ENCODE measurements at places on chromosomes 4 and X.

DNA sequence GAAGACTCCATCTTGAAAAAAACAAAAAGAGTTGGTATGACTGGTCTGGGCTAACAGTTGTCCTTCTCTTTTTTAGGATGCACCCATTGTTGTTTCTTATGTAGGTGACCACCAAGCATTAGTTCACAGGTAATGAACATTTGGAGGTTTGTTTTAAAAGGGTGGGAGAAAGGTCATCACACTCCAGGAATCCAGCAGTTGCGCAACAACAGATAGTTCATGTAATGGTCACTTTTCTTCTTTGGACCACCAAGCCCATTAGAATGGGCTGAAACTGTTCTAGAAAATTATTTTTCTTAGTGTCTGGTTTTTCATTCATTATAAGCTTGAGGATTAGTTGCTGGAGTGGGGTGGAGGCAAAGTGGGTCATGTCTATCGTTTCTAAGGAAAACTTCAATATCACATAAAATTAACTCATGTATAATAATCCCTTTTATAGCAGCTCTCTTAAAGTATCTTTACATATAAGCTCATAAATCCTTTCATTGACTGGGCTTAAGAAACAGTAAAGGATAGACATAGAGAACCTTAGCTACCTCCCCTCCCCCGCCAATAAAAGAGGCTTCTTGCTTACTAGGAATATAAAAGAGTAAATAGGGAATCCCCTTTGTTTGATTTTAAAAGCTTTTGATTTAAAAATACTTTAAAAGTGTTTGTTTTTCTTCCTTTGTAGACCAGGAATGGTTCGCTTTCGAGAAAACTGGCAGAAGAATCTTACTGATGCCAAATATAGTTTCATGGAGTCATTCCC is 23.5 kb downstream of the NKAP start:
- no peak for DNase-seq

- no peak for DNase-seq
Observed at GRCh38 chr4:98446499-98447375, 185.6 kb downstream of the RAP1GDS1 start.

GRCh38 chrX:13266641-13267345 is 53.1 kb downstream of the ATXN3L start:
- DNase-seq: no peak

DNA sequence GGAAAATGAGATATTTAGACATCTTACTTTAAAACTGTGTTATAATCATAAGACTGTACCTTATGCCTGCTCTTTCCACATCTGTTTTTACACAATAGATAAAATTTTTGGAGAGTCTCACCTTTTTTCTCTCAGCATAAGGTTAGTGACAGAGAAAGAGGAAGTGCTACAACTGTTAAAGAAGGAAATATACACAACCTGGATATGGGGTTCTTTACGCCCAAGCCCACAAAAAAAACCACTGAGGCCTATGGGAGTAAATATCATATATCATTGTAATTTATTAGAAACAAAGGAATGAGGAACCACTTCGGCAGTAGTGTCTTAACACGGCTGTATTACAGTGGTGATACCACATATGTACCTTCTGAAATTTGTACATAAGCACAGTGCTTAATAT is 265.9 kb upstream of the GK2 start:
- no peak for DNase-seq

GRCh38 chr4:110250023-110250387 is 51.6 kb upstream of the ELOVL6 start:
- no peak for DNase-seq

GRCh38 chr4:150247184-150247583 is 168.9 kb downstream of the DCLK2 start:
- DNase-seq: no peak

- no peak for DNase-seq
Observed at GRCh38 chrX:55026840-55027239, 3.9 kb downstream of the ALAS2 start.

DNA sequence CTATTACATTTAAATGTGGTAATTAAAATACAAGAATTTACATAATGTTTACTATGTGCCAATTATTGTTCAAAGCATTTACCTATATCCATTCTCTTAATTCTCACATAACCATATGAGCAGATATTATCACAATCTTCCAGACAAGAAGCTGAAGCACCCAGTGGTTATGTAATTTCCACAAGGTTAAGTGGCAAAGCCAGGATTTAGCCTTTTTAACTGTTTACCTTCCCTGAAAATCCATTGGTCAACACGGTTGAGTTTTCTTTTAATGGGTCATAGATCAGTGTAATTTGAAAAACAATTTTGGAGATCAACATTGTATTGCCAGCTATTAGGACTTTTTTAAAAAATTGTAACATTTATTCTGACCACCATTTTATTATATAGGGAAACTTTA is 11.4 kb downstream of the HSPA4L start:
- no peak for DNase-seq

DNA sequence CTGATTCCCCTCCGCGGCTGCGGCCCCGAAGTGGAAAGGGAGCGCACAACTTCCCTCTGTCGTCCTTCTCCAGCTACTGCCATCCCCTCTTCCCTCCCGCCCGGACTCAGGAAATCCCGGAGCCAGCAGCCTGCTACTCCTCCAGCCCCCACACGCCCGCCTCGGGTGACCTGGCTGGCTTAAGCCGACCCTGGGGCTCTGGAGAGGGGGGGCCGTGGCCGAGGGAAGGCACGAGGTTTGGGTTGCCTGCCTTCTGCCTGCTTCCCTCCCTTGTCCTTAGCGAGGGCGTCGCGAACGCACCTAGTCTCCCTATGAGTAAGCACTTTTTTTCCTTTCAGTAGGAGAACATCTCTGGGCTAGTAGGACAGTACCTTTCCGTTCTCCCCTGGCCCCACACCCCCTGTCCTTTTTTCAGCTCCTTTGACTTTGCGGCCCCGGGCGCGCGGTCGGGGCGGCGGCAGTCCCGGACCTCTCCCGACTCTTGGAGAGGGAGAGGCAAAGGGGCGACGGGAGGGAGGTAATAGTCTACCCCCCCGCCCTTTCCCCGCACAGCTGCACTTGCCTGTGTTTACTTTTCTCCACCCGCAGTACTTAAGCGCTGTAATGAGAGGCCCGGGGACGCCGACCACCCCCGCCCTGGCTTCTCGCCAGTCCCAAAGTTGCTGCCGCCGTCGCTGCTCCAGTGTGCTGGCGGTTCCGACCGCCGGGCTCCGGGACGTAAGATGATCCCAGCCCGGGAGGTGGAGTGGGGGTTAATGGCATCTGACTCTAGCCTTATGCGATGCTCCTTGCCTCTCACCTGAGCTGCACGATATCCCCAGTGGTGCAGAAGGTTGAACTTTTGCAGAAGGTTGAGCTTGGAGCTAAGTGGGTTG is 868 bp downstream of the PLS3 start:
- DNase-seq: peak; percentile 14

DNA sequence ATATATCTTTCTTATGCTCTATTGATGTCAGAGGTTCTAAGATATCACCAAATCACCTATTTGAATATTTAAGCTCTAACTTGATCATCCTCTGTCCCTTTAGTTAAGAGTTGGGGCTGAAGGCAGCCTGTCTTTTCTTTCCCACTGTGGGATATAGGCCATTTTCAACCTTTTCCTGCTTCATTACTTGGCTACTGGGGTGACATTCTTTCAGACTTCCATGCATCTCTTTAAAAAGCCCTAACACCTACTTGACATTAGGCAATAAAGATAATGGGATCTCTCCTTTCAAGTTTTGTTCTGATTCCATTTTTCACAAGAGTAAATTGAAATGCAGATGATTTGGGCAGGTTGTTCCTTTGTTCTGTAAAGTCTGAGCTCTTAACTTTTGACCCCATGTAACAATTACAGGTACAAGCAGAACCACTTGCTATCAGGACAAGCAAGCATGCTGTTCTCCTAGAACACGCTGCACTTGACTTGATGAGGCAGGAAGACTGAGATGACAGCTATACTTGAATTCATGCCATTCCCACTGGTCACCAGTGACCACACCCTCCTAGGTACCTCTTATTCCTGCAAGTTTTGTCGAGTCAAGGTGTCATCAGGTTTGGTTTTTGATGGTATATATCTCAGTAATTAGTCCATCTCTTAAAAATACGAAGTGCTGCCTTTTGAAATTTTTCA is 18.2 kb downstream of the HOPX start:
- DNase-seq: no peak

- no peak for DNase-seq
Observed at GRCh38 chr4:16019649-16020048, 56.7 kb upstream of the FGFBP2 start.

- DNase-seq: peak; percentile 41
Observed at GRCh38 chr4:22515888-22516541, at the start of gene ADGRA3. ADGRA3 (minus strand) TSS chr4:22516066; CDS start chr4:22515784, 282 bp downstream.

DNA sequence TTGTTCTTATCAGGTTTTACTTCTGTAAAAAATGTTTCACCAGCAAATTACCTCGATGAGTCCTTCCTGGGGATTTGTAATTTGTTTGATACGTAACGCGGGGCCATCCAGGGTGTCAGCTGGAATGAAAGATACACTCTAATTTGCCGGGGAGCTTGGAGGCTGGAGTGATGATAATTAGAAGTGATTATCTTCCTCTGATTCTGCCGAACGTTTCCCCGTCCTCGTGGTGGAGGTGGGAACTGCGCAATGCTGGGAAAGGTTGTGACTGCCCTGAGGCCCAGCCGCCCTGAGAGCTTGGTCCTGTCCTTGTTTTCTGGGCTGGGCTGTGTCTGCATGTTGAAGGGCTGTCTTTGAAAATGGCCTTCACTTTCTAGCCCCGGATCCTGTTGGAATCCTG is 48.0 kb downstream of the SORCS2 start:
- no peak for DNase-seq

DNA sequence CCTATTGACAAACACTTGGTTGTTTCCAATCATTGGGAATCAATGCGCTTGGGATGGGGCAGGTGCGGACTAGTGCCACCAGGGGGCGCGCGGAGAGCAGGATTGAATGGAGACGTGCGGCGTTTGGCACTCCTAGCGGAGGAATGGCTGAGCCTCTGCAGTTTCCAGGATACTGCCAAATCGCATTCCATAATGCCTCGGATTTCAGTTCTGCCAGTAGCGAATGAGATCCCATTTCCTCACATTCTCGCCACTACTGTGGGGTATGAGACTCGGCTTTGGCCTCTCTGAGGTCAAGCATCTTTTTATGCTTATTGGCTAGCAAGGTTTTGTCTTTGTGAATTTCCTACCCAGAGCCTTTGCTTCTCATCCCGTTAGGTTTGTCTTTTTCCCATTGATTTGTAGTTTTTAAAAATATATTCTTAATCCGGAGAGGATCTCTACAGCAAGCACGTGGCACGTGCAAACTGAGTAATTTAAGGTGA is 28.7 kb downstream of the CLDN34 start:
- peak; percentile 7 for DNase-seq

GRCh38 chrX:75746891-75747639 is 38.0 kb downstream of the MAGEE2 start:
- DNase-seq: peak; percentile 7

- DNase-seq: no peak
Observed at GRCh38 chr4:186699881-186700397, 23.7 kb downstream of the FAT1 start.

- no peak for DNase-seq
Observed at GRCh38 chrX:12309744-12310076, 171.4 kb downstream of the FRMPD4 start.

GRCh38 chrX:147738265-147738664 is 173.5 kb upstream of the FMR1 start:
- no peak for DNase-seq

- no peak for DNase-seq
Observed at GRCh38 chr4:154088741-154089140, 299.9 kb upstream of the SFRP2 start.

DNA sequence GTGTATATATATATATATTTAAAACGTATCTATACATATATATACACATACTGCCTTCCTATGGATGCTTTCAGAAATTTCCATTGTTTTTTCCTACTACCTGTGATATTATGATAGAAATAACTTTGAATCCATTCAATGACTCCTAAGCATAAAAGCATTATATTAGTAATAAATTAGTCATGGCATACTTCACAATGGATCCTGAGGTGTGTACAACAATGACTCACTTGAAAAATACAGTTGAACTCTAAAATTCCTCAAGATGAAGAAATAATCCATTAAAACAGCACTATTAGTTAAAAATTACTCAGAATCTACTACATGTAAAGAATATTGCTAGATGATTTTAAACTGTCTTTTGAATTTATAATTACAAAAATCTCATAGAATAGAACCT is 201.1 kb downstream of the STPG2 start:
- DNase-seq: no peak

GRCh38 chr4:122826553-122827257 is at the start of gene FGF2:
FGF2 (plus strand) TSS chr4:122826831; CDS start chr4:122827175, 344 bp downstream.
- peak; percentile 70 for DNase-seq

DNA sequence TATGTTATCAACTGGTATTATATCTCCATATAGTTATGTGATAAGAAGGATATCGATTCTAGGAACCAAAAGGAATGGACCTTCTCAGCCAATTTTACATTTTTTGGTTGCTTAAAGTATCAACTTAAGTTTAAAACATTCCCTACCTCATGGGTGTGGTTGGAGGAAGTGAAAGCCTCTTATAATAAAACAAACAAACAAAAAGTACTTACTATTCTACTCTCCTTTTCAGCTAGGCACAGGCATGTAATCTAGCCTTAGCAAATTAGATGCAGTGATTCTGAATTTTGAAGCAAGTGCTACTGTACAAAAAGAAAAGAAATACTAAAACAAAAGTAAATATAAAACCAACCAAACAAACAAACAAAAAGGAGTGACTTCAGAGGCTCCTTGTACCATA is 485.4 kb downstream of the C4orf33 start:
- DNase-seq: no peak

GRCh38 chr4:38783109-38783460 is 295 bp upstream of the TLR10 start:
- DNase-seq: no peak

DNA sequence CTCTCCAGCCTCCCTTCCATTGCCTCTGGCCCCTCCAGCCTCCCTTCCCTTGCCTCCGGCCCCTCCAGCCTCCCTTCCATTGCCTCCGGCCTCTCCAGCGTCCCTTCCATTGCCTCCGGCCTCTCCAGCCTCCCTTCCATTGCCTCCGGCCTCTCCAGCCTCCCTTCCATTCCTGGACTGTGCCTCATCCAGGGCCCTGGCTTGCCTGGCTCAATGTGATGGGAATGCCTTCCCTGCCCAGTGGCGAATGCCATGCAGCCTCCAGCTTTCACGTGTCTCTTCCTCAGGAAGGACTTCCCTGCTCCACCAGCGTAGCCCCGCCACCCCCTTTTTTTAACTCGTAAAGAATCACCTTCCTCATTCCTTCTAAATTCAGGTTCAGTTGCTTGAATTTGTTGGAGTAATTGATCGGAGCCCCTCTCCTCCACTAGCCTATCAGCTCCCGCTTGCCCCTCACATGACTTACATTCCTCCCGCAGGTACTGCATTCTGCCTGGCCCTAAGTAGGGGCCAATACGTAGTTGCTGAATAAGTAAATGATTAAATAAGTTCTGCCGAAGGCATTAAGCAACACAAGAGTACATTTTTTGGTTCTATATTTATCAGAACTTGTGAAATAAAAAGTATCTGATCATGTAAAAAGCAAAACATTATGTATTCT is 30.3 kb downstream of the SORBS2 start:
- no peak for DNase-seq

DNA sequence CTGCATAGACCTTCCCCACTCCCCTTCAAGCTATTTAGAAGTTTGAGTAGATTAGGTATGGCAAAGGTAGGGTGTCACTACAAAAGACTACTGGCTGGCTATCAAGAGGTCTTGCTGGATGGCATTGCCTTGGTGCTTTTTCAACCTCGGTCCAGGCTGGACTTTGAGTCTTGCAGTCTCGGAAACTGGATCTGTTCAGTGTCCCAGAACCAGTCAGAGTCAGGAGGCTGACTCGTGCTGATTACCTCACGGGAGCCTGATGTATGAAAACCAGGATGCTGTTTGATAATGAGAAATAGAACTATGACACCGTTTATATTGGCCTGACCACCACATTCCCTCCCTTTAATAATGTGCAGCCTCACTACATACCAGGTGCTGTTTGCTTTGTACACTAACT is 2.7 kb upstream of the PHKA1 start:
- no peak for DNase-seq

Data from hypothalamus (tissue), 51 donors.